Activated B cell treated with CpG ODN at 0.5 μM for 24 hours (primary cell): ENCODE measurements at places on chromosomes 2 and 18. TPM values are rescaled to one million over a fixed set of nuclear protein-coding genes. Genes with fewer than 3 reads are reported as not detected.

DNA sequence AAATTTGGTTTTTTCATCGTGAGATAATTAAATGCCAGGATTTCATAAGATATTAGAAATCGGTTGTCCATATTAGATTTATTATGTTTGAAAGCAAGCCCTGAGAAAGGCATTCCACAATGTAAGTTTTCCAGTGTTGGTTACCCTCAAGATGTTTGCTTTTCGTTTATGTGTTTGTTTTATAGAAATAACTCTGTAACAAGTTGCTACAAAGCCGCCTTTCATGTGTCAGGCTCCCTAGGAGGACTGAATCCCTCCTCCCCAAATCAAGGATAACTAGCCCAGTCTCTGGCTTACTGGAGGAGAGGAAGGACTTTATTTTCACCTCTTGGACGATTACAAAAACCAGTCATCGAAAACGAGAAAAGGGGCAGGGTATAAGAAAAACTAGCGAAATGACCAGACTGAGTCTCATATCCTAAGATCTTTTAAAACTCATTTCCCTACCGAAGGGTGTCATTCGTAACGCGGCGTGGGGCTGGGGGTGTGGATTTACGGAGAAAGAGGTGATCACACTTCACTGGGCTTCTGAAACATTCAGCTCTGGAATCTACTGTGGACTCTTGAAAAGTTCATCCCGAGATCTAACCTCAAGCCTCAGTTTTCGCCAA lies 1.0 kb upstream of the PEX13 start:
- DNase-seq = no peak

SLC14A1 gene
- 1.2 and 2.0 TPM in 2 replicates for total RNA-seq

DNA sequence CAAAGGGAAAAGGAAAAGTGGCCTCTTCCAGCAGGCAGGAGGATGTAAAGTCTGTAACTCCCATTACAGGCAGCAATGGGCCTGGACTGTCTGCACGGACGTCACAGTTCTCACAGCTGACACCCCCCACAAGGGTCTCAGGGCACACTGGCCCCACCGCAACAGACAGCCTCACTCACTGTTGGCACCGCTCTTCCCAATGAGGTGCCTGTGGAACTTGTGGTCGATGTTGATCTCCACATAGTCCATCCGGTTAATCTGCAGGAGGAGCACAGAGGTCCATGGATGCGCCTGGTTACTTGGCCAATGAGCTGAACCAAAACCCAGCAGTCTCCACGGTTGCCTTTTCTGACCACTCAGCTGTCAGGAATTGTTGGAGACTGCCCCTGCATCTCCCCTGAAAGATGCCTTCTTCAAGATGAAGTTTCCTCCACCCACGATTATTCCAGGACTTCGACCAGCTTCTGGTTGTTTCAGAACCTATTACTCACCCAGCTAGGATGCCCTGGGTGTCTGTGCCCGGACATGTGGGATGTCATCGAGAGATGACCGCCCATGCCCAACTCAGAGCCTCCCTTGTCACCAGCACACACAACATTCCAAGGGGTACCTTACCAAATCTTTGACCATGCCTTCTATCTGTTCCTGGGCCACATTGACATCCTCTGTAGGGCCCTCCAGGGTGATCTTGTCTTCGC lies 62.5 kb downstream of the HDLBP start:
- no peak for DNase-seq

- DNase-seq = no peak
Observed at GRCh38 chr2:209121691-209122090, 302.2 kb upstream of the MAP2 start.

DNA sequence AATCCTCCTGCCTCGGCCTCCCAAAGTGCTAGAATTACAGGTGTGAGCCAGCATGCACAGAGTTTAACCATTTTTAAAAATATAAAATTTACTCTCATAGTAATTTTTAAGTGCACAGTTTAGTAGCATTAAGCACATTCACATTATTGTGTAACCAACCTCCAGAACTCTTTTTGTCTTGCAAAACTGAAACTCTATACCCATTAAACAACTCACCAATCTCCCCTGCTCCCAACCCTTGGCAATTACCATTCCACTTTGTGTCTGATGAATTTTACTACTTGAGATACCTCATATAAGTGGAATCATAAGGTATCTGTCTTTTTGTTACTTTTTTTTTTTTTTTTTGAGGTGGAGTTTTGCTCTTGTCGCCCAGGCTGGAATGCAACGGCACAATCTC lies 112.5 kb downstream of the BMPR2 start:
- DNase-seq = no peak

DNA sequence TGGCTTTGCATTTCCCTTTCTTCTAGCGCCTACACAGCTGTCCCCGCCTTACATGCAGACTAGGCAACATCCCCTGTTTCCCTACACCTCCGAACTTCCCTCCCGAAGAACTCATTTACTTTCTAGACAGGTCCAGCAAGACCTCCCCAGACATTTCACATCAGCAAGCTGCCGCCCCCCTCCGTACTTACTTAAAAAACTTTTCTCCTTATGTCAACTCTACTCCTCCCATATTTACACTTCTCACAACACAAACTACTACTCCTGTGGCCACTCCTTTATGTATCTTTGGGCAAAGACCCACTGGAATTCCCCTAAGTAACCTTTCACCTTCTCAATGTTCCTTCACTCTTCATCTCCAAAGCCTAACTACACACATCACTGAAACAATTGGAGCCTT lies 20.4 kb upstream of the ZNF397 start:
- DNase-seq = no peak

GALNT5 gene
- not detected in 2 replicates for total RNA-seq

DNA sequence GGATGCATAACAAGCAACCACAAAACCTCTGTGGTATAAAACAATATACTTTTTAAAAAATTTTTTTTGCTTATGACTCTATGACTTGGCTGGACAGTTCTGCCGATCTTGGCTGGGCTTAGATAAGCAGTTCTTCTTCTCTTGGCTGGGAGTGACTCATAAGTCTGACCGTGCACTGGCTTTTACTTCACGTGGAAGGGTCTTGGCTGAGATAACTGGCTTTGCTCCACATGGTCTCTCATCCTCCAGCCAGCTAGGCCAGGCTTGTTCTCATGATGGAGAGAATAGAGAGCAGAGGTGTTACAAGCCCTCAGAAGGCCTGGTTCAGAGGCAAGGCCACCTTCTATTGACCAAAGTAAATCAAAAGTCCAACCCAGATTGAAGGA lies 178.9 kb upstream of the SERPINE2 start:
- no peak for DNase-seq

GKN2 gene
- not detected in 2 replicates for total RNA-seq

GRCh38 chr2:201797175-201797840 lies 9.0 kb upstream of the CDK15 start:
- no peak for DNase-seq

DNA sequence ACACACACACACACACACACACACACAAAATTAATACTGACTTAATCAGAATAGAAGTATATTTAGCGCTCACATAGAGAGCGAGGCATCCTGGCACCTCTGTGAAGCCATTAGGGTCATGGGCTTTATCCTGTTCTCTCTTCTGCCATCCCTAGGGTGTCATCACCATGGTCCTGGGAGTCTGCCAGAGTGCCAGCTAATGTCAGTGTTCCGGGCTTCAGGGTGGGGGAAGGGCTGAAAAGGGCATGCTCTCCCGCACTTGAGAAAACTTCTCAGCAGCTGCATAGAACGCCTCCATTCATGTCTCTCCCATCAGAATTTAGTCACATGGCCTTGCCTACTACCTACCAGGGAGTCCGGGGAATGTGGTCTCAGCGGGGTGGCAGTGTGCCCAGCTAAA lies 19.7 kb upstream of the DYNC2LI1 start:
- no peak for DNase-seq

LTBP1 gene
- 0.07 TPM in 1 of 2 replicates, not detected in the other for total RNA-seq

- no peak for DNase-seq
Observed at GRCh38 chr2:34291076-34291475, 692.0 kb upstream of the FAM98A start.

GRCh38 chr18:48860269-48861180 lies 90.2 kb downstream of the SMAD7 start:
- no peak for DNase-seq

GRCh38 chr2:152339556-152340286 lies 4.7 kb downstream of the FMNL2 start:
- DNase-seq = no peak

DNA sequence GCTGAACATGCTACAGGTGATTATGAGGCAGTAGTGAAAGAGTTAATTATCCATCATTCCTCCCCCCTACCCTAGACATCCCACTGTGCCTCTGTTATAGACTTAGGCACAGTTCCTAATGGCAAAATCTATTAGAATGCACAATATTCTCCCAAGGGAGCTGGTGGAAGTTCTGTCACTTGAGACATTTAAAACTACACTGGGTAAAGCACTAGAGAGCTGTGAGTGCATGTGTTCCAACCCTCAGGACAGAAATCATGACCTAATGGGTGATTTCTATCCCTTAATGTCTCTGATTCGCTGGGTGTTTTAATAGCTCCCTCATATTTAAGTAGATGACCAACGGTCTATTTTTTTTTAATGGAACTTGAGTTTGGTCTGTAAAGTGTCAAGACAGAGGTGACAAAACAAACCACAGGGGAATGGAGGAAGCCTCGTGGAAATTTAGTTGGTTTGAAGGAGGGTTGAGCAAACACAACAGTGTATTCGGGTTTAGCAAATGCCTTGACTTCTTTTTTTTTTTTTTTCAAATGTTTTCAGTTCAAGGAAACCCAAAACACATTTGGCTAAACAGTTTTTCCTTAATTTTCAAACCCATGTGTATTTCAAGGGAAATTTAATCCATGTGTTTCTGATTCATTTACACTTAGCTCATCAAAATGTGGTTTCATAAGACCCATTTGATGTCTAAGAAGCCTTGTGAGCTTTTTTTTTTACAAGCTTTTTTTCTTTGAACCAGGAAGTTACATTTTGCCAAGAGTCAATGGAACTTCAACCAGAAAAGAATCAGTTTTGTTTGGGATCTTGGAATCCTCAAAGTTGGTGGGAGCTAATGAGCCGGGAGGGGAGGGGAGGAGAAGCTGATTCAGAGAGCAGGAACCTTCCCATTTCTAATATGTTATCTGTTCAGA lies 665.1 kb upstream of the ZEB2 start:
- no peak for DNase-seq

ERICH2 gene
- not detected in 2 replicates for total RNA-seq

IMPACT gene
- 11.6 and 17.4 TPM in 2 replicates for total RNA-seq

SFXN5 gene
- 10.2 and 13.9 TPM in 2 replicates for total RNA-seq

DNA sequence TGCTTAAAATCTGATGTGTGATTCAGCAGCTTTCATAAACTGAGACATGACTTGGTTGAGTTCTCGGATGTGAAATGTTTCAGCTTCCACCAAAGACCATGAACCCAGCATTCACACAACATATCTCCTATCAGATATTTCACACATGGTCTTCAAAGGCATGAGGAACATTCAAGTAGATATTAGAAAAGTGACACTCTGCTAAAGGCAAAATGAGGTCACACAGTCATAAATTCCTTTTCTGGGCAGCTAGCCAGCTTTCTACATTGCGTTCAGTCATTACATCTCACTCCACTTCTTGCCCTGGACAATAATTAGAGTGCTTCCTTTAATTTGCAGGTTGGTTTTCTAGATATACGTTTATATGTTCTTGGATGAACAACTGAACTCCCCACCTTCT lies 96.7 kb downstream of the GAREM1 start:
- no peak for DNase-seq

DNA sequence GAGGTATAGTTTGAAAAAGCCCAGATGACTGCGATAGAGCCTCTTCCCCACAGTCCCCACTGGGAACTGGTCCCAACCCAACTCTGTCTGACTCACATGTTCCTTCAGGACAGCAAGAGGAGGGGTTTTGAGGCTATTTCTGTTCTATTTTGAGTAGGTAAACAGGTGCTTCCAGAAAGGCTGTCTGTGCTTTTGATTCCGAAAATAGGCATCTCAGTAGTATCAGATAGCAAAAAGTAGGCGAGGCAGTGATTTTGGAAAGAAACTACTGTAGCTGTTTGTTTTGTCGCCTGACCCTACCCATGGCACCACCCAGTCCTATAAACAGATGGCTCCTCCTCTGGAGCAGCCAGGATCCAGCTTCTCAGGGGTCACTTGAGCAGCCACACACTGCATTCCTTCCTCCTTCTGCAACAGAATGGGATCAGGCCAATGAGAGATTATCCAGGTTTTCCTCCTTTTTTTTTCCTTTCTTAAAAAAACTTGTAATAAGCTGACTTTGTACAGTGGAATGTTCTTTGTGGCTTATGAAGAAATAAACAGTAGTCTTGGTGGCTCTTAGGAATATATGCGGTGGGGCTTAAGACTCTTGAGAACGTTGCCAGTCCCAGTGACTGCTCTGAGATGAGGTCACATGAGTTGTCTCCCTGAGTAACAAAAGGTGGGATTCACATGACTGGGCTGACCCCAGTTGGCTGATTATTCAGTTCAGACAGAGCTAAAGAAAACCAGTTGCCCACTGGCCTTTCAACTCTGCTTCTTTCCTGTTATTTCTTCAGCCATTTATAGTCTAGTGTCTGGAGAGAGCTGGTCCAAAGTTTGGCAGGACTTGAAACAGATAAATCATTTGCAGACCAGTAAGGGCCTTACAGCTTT lies 98.6 kb downstream of the KCNS3 start:
- no peak for DNase-seq

DNA sequence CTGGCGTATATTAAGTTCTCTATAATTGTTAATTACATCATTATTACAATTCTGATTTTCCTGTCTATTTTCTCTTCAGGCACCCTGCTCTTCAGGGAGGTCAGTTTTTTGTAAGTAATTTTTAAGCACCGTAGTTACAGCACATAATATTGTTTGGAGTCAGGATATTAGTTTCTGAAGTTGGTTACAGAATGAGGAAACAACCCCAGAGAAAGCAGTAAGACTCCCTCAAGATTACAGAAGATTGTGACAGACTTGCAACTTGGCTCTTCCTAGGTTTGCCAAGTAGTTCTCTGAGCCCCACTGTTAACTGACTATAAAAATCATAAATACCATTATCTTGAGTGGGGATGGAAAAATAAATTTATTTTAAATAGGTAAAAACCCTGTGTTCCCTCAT lies 921 bp downstream of the RPE start:
- DNase-seq = no peak

- no peak for DNase-seq
Observed at GRCh38 chr2:70807828-70808118, 12.6 kb downstream of the CLEC4F start.

DNA sequence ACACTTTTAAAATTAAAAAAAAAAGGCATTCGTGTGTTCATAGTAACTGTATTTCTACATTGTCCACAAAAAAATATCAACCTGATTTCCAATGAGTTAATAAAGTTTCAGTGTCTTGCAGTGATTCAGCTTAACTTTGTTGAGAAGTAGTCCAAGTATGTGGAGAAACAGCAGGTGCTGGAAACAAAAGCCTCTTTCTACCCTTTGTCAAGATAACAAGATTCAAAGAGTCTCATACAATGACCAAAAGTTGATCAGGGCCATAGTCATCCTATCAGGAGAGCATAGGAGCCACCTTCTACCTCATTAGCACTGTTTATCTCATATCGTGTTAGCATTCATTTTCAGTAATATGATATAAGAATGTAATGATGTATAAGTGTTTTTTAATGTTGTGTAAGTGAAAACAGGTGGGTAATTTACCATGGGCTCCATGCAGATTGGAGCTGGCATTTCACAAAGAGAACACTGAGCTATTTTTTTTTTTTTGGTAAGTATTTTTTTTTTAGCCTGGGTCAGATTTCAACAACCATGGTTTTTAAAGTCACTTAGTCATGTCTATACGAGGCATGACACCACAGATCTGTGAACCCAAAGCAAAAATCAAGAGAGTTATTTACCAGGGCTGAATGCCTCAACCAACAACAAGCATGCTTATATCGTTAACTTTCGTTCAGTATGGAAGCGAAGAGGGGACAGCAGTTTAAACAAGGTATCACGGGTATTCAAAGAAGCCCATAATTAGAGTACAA lies 165.0 kb upstream of the ZNF521 start:
- no peak for DNase-seq

GRCh38 chr2:33051586-33052360 lies 105.0 kb downstream of the LTBP1 start:
- no peak for DNase-seq

- no peak for DNase-seq
Observed at GRCh38 chr2:36538335-36538734, 59.6 kb downstream of the FEZ2 start.
